Stimulated activated CD4-positive, alpha-beta T cell treated with anti-CD3 and anti-CD28 coated beads, Interleukin-4, amount 100 ng/mL, for 1 hour (primary cell): ENCODE measurements at places on chromosomes 1 and 21.

GRCh38 chr1:145978471-145978853 is 14.0 kb downstream of the POLR3GL start:
- DNase-seq: no peak

DNA sequence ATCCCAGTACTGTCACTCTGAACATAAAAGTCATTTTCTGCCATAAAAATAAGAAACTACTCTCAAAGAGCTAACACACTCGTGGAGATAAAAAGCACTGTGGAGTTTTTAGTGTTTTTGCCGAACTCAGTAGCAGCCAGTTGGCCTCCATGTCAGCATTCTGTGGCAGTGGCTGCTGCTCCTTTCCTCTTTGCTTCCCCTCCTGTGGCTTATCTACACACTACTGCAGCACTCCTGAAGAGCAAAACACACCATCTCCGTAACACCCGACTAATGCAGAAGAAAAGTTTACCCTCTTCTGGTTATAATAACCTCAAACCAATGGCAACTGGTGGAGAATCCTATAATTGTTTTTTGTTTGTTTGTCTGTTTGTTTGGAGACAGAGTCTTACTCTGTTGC is 44.9 kb downstream of the RAB3GAP2 start:
- no peak for DNase-seq

GRCh38 chr1:227134686-227135314 is 183.5 kb downstream of the CDC42BPA start:
- DNase-seq: no peak

GRCh38 chr21:31902438-31902837 is 29.6 kb downstream of the HUNK start:
- DNase-seq: no peak

- DNase-seq: no peak
These were observed 20.2 kb upstream of the GPR137B start for GRCh38 chr1:236122176-236122575.

DNA sequence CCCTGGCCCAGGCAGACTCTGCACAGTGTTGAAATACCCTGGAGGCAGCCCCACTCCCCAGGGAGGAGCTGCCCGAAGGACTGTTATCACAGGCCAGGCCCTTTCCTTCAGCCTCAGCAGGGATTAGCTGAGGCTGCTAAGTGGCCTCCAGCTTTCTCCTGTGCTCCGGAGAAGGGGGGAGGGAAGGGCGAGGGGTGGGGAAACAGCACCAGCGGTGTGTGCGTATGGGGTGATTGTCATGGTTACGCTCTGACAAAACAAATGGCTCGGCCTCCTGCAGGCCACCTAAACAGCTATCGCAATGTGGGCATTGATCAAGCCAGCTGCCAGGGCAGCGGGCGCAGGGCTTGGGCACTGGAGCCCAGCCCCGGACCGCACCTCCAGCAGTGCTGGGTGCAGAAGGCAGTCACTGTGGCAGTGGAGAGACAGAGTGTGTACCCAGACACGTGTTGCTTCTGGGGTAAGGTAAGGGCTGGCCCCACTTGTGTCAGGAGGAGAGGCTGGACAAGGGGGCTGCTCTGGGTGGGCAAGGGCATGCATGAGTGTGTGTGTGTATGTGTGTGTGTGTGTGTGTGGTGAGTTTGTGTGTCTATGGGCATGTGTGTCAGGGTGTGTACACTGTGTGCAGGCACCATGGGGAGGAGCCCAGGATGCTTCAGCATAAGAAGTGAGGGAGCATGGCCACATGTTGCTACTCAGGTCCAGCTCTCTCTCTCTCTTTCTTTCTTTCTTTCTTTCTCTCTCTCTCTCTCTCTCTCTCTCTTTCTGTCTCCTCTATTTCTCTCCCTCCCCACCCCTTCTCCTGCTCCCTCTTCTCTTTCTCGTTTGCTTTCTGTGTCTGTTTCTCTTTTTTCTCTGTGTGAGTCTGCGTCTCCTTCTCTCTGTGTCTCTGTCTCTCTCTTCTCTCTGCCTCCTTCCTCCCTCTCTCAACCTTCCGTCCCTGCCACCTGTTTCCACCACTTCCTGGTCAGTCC is at the start of gene VWA5B1:
Gene VWA5B1 (plus strand): TSS at position 252 of the 974 bp plus-strand sequence. CDS start 19,727 bp downstream, outside the sequence.
- DNase-seq: no peak

- DNase-seq: no peak
These were observed 340.6 kb downstream of the PAPPA2 start for GRCh38 chr1:176803596-176803995.

DNA sequence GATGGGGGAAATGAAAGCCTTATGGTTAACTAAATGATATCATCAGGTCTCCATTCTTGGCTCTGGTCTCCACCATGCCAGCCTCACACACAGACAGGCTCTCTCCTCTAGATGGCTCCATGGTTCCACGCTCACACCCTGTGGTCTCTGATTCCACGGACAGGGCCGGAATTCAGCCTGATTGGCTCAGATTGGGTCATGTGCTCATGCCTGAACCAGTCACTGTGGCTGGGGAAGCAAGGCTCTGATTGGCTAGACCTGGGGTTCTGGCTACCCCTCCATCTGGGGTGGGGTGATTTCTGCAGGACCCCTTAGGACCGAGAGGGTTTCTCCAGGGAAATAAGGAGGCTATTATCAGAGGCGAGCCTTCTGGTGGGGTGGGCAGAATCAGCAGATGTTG is 277.0 kb downstream of the PTPRU start:
- DNase-seq: no peak

DNA sequence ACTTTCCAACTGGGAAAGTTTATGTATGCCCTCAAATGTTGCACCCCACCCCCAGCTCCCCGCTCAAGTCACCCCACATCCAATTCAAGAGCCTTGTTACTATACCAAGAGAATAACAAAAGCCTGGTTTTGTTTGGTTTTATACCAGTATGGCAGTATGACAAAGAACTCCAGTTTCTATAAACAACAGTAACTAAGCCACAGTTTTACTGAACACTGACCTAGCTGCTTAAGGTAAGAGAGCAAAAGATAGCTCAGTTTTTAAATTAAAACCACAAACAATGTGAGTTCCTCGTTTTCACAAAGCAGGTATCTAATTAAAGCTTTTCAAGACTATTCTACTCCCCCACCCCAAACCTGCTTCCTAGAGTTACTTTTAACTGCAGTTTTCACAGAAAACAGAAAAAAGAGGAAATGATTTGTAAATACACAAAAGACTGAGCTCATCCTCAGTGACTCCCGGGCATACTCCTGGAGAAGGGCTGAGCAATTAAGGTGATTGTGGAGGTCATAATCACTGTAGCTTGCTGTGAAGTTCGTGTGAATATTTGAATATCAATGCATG is 59.3 kb upstream of the LHX8 start:
- no peak for DNase-seq

DNA sequence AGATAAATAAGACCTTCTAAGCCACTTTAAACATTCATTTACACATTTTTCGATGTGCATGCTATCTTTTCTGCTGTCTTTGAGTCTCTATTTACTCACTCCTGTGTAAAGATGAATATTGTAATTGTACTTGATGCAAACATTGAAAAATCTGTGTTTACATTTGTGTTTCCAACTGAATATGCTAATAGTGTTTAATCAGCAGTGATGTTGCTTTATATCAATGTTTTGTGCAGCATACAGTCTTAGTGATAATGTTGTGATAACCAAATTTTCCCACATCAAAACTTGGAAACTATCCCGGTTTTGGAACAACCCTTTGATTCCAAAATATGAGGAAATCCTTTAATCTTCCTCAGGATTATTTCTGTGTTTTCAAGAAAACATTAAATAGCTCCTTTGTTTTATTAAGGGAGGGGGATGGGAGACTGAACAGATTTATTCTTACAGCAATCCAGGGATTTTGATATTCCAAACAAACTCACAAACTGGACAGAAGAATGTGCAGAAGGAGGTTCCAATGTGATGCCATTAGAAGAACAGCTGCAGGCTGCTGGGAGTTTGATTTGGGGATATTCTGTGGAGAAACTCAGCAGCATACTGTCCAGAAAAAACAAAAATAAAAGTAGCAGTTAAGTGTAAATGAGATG is 248.0 kb downstream of the S1PR1 start:
- DNase-seq: no peak

GRCh38 chr1:236457775-236458174 is 63.7 kb downstream of the EDARADD start:
- DNase-seq: no peak

- DNase-seq: no peak
These were observed 22.8 kb downstream of the SYF2 start for GRCh38 chr1:25209516-25209915.

- no peak for DNase-seq
These were observed 431.3 kb downstream of the MRPL39 start for GRCh38 chr21:25175938-25176337.

DNA sequence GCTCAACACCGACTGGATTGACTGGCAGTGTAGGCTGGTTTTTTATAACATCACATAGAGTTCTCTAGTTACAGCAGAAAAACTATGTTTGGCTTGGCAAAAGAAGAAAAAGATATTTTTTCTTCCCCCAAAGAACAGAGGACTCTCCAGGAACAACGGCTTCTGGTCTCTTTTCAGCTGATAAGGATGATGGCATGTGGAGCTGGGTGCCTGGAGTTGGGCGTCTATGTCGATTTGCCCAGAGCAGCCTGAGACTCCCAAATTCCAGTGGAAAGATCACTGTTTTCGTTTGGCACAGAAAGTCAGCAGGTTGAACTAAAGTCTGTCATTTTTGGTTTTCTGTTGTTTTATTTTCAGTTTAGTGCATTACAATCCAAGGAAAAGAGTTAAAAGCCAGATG is 91.1 kb downstream of the SMYD2 start:
- DNase-seq: no peak

GRCh38 chr1:46370214-46370633 is 23.9 kb upstream of the FAAH start:
- DNase-seq: no peak

DNA sequence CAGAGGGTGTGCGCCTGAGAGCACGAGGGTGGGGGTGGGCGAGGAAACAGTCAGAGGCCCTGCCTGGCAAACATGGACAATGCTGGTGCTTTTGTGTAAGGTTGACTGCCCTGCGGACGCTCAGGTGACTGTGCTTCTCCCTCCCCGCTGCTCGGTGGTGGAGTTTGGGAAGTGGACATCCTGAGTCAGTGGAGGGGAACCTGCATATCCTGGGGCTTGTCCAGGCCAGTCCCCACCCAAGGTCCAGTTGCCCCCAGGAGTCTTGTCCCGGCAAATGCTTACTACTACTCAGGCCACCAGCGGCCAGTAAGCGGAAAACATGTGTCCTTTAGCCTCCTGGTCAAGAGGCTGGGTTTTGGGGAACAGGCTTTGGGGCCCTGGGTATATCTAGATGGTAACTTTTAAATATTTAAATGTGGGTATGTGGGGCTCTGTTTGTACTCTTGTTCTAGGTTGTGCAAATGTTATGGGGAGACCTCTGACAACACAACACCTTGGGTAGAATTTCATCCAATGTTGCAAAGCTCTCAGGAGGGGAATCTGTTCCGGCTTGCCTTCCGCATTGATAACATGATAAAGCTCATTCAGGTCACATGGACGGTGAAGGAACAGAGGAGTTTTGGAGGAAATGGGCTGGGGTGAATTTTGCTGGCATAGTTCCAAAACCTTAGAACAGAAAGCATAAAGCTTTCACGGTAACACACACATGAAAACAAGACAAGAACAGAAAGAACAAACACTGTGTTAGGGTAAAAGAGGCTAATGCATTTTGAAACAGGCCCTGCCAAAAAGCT is 364.9 kb downstream of the PRDM2 start:
- no peak for DNase-seq

GRCh38 chr1:226154593-226154992 is 31.9 kb downstream of the ACBD3 start:
- DNase-seq: no peak

GRCh38 chr1:8671306-8671917 is 146.0 kb downstream of the RERE start:
- DNase-seq: no peak

DNA sequence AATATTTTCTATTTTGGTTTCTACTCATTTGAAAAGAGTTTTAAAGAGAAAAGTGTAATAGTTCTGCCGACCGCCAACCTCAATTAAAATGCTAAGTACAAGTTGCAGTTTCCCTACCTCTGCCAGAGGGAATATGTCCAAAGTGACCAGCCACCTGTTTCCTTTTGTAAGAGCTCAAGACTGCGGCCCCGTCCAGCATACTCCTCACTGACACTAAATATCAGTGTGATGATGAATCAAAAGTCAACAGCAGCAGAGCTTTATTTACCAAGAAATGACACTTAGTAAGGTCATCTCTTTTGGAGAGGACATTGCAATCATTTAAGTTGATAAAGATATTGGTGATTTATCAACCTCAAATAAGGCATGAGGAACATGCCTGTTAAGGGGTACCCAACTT is 57.4 kb upstream of the NRIP1 start:
- no peak for DNase-seq

DNA sequence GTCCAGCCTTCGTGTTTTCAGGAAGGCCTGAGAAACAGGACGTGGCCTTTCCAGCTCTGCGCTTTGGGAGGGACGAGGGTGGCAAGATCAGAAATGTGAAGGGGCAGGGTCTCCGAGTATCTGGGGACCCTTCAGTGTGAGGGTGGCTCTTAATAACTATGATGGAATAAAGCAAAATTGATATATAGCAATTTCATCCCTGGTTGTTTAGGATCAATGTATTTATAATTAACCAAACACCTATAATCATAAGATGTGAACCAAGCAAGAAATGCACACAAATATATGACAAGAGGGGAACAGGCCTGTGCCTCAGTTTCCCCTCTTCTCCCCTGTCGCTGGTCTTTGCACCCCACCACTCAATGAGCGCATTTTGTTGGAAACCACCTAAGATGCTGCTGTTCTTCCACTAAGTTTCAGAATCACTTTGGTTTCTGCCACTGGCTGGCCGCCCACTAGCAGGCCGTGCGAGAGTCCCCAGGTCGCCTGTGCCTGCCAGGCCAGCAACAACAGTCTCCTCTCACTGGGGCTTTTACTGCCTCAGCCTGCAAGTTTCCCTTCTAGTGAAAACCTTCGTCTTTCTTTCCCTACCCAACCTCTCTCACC is 36.6 kb downstream of the UBASH3A start:
- no peak for DNase-seq

GRCh38 chr1:227793948-227794816 is 21.3 kb upstream of the PRSS38 start:
- DNase-seq: no peak

DNA sequence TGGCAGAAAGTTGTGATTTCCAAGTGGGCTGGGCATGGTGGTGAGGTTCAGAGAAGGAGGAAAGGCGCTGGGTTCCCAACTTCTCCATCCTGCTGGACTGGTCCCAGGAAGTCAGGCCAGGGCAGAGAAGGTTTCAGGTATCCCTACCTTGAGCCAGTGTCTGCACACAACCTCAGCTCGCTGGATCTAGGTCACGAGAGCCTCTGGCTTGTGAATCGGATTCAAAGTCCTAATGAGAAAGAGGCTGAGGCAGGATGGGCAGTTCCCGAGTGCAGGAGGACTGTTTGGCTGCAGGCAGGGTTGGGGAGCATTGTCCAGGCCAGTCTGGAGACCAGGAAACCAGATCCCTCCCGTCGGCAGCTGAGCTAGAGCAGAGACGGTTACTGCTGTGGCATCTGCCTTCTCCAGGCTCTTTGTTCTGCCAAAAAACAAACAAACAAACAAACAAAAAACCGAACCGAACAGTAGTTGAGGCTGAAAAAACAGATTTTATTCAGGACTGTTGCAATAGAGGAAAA is 19.5 kb upstream of the IGSF21 start:
- DNase-seq: no peak

- no peak for DNase-seq
These were observed 195.2 kb downstream of the ZSCAN20 start for GRCh38 chr1:33667386-33668282.
